ENCODE measurements at places on chromosomes 4 and X. TPM values are rescaled to one million over a fixed set of nuclear protein-coding genes. Genes with fewer than 3 reads are reported as not detected.

Gene RGN
- 3.5 TPM for total RNA-seq

Gene NLGN4X
- total RNA-seq, result 0.86 TPM

Gene AWAT2
- not detected for total RNA-seq

Gene ODAM
- not detected for total RNA-seq

Gene ARHGAP10
- total RNA-seq, result 41.5 TPM

Gene SAGE1
- total RNA-seq, result not detected

Gene VCX3A
- total RNA-seq, result not detected

- DNase-seq, result peak; percentile 58
Measured at GRCh38 chr4:128831531-128832242, 22.2 kb downstream of the JADE1 start.

DNA sequence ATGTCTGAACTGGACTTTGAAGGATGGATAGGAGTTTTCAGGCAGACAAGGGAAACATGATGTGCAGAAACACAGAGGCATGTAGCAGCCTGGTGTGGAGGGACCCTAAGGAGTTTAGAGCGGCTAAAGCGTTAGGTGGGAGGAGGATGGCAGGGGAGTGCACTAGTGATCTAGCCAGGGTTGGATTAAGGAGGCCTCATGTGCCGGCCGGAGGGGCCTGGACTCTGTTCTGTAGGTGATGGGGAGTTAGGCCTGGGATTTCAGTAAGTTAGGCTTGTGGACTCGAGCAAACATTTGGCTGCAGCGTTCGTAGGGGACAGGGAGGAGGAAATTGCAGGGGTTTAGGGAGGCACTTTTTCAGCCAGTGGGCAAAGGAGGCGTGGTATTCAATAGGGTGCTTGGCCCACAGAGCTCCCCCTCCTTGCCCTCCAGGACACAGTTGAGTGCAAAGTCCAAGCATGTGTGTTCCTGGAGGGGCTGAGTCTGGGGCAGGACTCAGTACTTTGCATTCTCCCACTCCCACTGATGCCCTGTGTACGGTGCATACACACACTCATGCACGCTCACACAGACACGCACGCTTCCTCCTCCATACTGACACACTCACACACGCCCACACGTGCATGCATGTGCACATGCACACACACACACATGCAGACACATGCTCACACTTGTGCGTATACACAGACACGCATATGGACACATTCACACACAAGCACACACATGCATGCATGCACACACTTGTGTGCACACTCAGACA, 18.6 kb downstream of the PSAPL1 start:
- no peak for DNase-seq

DNA sequence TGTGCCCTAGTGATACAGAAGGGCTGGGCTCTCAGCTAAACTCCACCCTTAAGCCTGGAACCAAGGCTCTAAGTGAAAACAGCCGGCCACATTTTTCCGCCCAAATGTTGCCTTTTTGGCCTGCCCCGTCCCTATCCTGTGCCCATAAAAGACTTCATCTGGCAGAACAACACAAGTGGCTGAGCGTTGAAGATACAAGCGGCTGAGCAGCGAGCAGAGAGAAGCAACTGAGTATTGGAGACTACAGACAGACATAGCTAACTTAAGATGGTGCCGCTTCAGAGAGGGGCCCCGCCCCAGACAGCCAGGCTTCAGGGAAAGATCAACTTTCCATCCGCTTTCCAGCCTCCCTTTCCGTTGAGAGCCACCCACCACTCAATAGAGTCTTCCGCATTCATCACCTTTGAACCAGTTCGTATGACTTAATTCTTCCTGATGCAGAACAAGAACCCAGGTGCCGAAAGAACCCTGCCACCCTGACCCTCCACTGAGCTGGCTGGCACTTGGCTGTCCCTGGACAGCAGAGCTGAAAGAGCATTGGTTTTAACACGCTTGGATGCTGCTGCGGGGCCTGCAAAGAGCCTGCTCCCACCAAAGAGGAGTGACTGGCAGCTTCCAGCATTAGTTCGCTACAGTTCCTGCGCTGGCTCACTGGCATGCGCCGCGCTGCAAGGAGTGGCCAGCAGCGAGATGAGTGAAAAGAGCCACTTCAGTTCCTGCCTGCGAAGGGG, 853.2 kb upstream of the INTU start:
- no peak for DNase-seq

DNA sequence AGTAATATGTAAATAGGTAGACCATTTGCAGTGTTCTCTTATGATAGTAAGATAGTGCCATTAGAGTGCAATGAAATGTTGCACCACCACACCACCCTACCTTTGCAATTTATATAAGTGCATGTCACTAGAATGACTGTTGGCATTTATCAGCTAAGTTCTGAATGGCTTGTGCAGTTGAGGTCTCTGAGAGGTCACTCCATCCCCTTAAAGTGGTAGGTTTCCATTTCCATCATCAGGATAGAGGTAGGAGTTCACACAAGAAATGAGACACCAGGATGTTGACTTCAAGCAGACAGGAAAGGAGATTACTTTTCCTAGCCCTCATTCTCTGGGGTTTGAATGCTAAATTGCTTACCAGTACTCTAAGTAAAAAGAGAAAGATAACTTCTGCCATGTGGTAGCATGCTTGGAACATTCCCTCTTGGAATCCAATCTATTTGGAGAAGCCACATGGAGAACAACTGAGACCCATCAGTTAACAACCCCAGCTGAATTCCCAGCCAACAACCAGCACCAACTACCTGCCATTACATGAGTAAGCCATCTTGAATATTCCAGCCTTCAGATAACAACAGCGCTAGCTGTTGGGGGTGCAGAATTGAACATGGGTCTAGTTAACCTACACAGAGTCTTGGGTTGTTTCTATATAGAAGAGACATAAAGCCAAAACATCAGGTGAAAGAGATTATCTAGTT, 6.7 kb upstream of the LRBA start:
- no peak for DNase-seq

DNA sequence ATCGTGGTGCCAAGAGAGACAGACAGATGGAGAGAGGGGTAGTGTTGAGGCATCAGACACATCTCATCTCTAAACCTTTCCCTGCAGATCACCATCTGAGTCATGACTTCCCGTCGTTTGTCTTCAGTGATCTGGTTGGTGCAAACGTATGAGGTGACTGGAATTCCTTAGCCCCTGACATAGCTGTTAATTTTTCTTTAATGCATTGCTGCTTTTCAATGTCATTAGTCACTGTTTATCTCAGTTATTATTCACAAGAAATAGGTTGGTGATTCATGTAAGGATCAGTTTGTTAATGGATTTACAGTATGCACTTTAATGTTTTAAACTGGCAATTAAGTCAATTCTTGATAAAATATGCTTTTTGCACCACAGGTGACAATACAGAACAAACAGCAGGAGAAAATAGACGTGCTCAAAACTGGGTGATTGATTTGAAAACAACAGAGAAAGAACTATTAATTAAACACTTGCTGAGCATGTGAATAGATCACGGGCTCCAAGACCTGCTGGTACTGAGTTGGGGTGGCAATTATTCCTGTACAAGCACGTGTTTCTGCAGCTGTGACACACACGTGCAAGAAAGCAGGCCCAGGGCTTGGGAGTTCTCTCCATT, 1.3 kb upstream of the TMEM154 start:
- DNase-seq, result peak; percentile 66

- DNase-seq, result peak; percentile 70
Measured at GRCh38 chr4:76856243-76857073, 41.5 kb downstream of the SOWAHB start.

DNA sequence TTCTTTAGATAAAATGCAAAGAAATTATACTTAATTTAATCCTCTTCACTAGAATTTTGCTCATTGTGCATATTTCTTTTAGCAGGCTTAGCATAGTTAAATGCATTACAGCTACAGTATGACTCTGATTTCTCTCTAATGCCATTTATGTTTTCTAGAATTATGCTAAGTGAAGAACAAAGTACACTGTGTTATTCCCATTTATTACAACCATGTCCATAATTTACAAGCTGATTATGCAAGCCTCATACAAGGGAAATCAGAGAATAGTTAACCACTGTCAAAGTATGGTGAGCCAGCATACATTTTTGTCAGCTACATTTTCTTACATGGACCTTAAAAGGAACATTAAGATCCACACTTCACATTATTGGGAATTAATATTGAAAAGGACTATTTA, 99.1 kb downstream of the MAB21L2 start:
- DNase-seq, result no peak

DNA sequence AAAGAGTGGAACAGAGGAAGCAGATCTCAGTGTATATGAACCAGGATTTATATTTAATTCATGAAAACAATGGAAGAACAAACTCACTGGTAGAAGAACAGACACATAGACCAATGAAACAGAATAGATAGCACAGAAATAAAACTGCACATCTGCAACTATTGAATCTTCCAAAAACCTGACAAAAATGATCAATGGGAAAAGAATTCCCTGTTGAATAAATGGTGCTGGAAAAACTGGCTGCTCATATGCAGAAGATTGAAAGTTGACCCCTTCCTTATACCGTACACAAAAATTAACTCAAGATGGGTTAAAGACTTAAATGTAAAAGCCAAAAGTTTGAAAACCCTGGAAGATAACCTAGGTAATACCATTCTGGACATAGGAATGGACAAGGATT, 391.0 kb downstream of the MAGEB5 start:
- DNase-seq, result no peak

DNA sequence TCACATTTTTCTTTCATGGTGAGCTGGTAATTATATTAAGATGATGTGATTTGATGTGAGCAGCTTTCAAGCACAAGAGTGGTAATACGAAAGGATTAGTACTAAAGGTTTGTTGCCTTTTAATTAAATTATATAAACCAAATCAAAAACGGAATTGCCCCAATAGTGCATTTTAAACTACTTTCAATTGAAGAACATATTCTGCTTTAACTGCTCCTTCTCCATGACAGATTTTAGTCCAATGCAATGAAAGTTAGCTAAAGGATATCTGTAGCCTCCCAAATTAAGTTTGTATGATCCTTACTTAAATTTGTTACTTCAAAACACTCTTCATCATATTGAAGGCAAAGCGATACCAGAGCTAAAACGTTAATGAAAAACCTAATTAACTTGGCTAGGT, 447.1 kb upstream of the AMOT start:
- no peak for DNase-seq

- no peak for DNase-seq
Measured at GRCh38 chrX:104130808-104131207, 18.5 kb downstream of the ZCCHC18 start.

DNA sequence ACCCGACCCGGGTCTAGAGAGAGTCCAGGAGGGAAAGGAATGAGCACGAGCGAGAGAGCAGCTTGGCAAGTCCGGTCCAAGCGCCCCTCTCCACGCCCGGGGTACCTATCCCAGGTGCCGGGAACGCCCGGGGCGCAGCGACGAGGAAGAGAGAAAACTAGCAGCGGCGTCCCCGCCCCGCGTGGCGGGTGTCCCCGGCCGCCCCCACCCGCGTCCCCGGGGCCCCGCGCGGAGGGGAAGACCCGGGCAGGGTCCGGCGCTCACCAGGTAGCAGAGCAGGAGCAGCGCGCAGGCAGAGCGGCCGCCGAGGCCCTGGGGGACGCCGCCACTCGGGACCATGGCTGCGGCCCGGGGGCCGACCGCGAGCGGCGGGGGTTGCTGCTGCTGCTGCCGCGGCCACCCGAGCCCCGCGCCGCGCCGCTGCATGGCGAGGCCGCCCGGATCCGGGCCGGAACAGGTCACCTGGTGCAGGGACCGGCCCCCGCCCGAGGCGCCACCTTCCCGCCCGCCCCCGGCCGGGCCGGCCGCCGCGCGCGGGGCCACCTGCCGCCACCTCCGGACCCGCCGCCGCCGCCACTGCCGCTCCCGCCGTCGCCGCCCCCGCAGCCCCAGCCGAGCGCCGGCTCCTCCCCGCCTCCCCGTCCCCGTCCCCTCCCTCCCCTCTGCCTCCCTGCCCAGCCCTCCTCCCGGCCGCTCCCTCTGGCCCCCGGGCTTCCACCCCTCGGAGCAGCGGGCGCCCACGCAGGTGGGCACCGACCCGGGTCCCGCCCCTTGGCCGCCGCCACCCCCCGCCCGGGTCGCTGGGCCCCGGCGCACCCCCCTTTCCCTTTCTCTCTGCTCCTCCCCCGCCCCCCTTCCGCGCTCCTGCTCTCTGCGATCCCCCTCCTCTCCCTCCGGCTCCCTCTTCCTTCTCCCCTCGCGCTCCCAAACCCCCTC, at the start of gene SEL1L3:
SEL1L3 (minus strand) TSS at position 578 of the 936 bp plus-strand sequence; CDS start at position 426, 152 bp downstream.
- no peak for DNase-seq

DNA sequence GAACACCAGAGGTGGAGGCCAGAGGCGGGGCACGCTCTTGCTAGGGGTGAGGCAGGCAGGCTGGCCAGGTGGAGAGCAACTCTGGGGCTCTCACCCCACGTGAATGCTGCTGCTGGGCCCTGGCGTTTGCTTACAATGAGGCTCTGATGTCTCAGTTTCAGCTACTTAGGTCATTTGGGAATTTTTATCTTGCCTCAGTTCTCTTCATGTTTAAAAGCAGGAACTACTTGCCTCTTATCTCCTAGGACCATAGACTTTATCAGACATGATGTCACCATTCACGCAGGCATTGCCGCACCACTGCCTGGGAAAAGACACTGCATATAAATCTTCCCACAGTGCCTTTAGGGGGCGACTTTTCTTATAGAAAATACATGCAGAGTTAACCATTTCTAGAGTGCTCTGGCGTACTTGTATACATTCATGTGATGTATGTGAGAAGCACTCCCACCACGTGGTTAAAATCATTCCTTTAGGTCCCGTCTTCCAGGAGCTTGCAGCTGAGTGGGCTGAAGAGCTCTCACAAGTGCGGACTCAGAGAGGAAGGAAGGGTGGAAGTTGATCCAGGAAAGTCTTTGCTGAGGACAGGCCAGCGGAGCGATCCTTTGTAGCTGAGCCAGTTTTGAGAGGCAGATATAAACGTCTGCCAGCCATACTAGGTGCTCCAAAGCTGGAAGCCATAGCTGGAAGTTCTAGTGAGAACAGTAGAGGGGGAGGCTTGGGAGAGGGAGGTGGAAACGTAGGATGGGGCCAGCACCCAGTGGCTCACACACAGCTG, 84.3 kb upstream of the CLDN34 start:
- peak; percentile 90 for DNase-seq

DNA sequence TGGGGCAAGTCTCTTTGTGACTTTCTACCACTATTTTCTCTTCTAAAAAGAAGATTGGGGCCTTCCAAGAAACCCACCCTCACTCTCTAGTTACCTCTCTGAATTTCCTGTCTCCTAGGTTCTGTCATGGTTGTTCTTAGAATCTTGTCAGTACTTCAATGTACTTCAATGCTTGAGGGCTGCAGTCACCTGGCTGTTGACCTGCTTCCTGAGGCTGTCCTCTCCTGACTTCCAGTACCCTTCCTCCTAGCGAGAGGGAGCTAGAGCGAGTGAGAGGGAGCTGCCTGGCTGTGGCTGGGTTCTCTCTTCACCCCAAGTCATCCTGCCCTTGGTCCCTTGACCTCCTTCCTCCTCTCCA, 17.7 kb downstream of the CD99L2 start:
- DNase-seq, result no peak

GRCh38 chr4:137238456-137239162, 293.7 kb downstream of the PCDH18 start:
- DNase-seq, result no peak

GRCh38 chrX:43148305-43148704, 370.3 kb upstream of the PPP1R2C start:
- DNase-seq, result no peak

DNA sequence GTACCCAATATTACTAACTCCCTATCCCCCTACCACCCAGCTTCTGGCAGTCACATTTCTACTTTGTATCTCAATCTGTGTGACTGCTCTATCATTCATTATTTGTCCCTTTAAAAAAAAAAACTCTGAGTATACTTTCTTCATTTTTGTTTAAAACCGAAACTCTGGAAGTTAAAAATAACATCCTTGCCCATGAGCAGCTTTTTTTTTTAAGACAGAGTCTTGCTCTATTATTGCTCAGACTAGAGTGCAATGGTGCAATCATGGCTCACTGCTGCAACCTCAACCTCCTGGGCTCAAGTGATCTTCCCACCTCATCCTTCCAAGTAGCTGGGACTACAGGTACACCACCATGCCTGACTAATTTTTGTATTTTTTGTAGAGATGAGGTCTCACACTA, 15.8 kb downstream of the UBE2K start:
- peak; percentile 79 for DNase-seq
